ENCODE measurements at places on chromosomes 6 and 20. TPM values are rescaled to one million over a fixed set of nuclear protein-coding genes. Genes with fewer than 3 reads are reported as not detected.
A peak's percentile ranks its signal among the peaks of the same experiment; 100 is the strongest.

DNA sequence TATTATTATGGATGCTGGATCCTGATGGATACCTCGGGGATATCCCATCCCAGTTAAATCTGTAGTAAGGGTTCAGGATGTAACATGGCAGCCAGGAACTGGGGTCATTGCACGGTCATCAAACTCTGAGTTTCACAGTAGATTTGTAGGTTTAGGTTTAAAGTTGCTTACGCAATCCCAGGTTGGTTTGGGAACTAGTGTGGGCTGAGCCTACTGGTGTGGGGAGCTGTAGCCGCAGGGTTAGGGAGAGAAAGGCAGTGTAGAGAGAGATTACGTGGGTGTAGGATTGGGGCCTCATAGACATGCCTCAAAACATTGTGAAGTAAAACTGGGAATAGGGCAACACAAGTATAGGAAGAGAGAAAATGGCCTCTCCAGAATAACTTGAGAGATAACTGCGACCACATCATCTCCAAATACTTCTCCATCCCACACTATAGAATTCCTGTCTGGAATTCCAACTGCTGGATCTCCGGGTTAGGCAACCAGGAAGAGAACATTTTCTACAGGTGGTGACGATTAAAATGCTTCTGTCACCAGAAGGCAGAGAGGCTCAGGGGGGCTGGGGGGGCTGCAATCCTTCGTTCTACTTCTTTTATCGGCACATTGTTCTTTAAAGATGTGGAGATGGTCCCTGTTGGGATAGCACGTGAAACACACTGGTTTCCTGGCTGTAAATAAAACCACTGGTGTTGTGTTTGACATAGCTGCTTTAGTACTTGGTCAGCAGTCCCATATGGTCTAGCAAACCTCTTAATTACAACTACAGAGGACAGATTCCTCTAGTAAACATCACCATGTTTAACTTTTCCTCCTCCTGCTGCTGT lies 44.9 kb upstream of the TMEM170B start:
- DNase-seq, result no peak

- DNase-seq, result peak; percentile 94
Measured at GRCh38 chr20:62590309-62591121, 51.8 kb upstream of the SLCO4A1 start.

- no peak for DNase-seq
Measured at GRCh38 chr6:63584125-63584514, 11.8 kb downstream of the LOC128125822 start.

SNRNP48 gene
- total RNA-seq, result 7.0 TPM

MPIG6B gene
- not detected for total RNA-seq
